ENCODE measurements at places on chromosomes 3 and 15. TPM values are rescaled to one million over a fixed set of nuclear protein-coding genes. Genes with fewer than 3 reads are reported as not detected.

DNA sequence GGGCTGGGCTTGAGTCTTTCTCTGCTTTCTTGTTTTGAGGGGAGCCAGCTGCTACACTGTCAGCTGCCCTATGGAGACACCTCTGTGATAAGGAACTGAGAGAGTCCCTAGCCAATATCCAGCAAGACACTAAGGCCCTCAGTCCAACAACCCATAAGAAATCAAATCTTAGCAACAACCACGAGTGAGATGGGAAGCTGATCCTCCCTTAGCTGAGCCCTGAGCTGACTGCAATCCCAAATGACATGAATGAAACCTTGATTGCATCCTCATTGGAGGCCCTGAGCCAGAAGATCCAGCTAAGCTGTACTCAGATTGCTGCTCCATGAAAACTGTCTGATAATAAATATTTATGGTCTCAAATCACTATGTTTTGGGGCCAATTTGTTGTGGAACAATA is 302.1 kb upstream of the MME start:
- no peak for DNase-seq

- DNase-seq = no peak
Measured at GRCh38 chr3:112247900-112248299, 46.1 kb downstream of the SLC9C1 start.

The CSPG4 gene
- 0.10 TPM for total RNA-seq

DNA sequence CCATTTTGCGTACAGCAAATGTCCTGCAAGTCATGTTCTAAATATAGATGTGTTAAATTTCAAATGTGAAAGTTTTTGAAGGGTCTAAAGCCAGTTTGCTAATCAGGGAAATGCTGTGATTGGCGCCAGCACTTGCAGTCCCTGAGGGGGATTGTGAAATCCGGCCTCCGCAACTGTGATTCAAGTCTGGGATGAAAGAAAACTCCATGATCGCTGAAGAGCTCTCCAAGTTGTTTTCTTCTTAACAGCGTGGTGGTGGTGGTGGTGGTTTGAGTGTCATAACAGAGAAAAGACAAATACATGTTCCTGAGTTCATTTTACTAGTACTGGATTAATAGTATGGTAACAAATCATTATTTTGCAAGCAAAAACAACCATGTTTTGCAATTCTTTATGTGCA is 51.8 kb downstream of the MITF start:
- DNase-seq = no peak

- no peak for DNase-seq
Measured at GRCh38 chr15:69740684-69741083, 288.1 kb downstream of the RPLP1 start.

The SEMA7A gene
- 0.20 TPM for total RNA-seq
